ENCODE measurements at places on chromosomes 2 and 18.

DNA sequence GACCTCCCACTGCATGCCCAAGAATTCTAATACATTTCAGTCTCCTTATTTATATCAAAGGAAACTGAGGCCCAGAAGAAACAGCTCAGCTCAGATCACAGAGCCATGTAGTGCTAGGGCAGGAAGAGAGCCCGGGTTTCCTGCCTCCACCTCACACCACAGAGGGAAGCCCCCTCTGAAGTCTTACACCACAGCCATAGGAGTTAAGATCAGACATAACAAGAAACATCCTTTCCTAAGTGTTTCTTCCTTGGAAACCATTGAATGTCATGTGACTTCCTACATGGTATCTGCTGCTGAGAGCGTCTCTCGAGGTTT, 102.1 kb downstream of the MTCL1 start:
- no peak for DNase-seq

- DNase-seq = no peak
Observed at GRCh38 chr18:75083131-75083530, 125.8 kb downstream of the PTGR3 start.

- peak; percentile 74 for DNase-seq
Observed at GRCh38 chr2:10124538-10125045, 2.1 kb downstream of the RRM2 start.

GRCh38 chr2:196486146-196486545, 153.4 kb upstream of the CCDC150 start:
- no peak for DNase-seq

DNA sequence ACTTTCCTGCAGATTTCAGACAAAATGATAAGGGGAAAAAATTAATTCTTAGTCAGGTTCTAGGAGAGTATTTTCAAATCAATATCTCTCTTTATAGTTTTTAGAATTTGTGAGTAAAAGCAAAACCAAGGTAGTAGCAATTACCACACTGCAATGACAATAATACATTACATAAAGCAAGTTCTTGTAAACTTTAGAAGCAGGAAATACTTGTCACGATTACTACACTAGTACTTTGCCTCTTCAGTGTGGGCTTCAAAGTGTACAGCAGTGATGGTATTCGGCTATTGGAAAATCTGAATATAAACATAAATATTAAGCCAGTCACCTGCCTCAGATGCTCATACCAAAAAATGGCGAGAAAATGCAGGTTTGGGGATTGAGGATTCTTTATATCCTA, 81.0 kb downstream of the ALPK2 start:
- DNase-seq = no peak
